ENCODE measurements at places on chromosomes 2 and 18. TPM values are rescaled to one million over a fixed set of nuclear protein-coding genes. Genes with fewer than 3 reads are reported as not detected.

ZNF804A gene
- total RNA-seq: 0.61 TPM

GKN2 gene
- not detected for total RNA-seq

LCT gene
- 0.12 TPM for total RNA-seq

TEKT4 gene
- total RNA-seq: not detected

ANKRD30B gene
- total RNA-seq: not detected

AMER3 gene
- not detected for total RNA-seq

GCG gene
- total RNA-seq: not detected

SERPINB13 gene
- 0.07 TPM for total RNA-seq

ARHGAP25 gene
- total RNA-seq: 0.27 TPM

FARSB gene
- 50.7 TPM for total RNA-seq

SEPTIN10 gene
- 113 TPM for total RNA-seq

SERPINB7 gene
- not detected for total RNA-seq

SULT1C4 gene
- not detected for total RNA-seq

NAT8 gene
- total RNA-seq: not detected

PCARE gene
- not detected for total RNA-seq

IRS1 gene
- 88.8 TPM for total RNA-seq

CNGA3 gene
- not detected for total RNA-seq

PSTPIP2 gene
- 20.0 TPM for total RNA-seq

AGXT gene
- total RNA-seq: 0.34 TPM

MARCO gene
- 0.54 TPM for total RNA-seq

CPO gene
- total RNA-seq: 0.32 TPM

GATA6 gene
- total RNA-seq: 3.3 TPM

LRRTM4 gene
- total RNA-seq: 0.25 TPM

DNA sequence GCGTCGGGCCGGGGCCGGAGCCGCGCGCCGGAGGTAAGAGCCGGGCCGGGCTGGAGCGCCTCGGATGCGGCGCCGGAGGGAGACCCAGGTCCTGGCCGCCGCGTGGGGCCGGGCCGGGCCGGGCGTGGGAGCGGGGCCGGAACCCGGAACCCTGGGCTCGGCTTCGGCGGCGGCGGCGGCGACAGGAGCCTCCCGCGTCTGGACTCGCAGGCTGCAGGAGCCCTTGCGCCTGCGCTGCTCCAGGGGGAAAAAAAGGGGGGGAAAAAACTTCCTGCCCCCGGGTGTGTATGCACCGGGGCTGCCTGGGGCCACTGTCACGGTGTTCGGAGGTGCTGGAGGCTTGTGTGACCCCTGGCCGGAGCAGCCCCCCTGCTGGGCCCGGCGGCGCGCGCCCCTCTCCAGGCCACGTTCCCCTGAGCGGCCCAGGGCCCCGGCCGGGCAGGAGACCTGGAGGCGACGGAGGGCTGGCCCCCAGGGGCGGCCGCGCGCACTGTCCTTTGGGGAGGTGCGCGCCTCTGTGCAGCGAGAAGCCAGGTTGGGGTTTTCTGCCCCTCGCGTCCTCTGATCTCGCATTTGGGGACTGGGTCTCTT lies 864 bp downstream of the KLHL29 start:
- no peak for DNase-seq

- DNase-seq: no peak
Measured at GRCh38 chr2:204272089-204272488, 273.2 kb upstream of the PARD3B start.

DNA sequence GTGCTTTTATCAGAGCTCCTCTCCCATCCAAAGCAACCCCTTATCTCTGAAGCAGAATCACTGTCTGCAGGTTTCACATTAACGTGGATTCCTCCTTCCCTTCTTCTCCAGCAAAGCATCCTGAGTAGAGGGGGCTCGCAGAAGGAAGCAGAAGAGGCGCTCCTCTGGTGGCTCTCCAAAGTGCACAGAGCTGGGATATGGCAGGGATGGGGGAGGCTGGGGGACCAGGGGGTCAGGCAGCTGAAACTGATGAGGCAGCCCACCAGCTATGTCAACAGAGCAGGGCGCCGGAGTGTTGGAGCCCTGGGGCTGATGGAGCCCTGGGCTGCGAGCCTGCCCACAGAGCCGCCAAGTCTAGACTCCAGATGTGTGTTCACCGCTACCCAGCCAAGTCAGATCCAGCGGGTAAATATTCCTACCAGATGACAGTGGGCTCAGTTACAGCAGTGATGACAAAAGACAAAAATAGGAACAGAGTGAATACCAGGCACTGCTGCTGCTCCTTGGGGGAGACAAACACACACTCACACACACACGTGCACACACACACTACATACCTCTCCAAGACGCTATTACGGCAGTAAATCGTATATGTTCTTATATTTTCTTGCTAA lies 678.3 kb upstream of the ID2 start:
- DNase-seq: no peak

DNA sequence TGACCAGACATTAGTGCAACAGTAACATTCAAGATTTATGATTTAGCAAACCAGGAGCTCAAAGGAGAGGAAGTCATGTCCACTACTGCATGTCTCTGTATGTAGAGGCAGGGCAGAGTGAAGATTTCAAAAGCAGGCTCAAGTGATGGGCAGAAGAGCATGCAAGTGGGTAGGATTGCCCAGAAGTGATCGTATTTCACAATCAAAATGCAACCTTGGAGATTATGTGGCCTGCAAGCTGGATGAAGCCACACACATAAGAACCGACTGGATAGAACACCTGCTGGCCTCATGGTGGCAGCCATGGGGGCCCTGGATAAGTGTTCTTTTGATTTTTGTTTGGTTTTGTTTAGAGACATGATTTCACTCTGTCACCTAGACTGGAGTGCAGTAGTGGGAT lies 286.8 kb upstream of the RAB12 start:
- no peak for DNase-seq

DNA sequence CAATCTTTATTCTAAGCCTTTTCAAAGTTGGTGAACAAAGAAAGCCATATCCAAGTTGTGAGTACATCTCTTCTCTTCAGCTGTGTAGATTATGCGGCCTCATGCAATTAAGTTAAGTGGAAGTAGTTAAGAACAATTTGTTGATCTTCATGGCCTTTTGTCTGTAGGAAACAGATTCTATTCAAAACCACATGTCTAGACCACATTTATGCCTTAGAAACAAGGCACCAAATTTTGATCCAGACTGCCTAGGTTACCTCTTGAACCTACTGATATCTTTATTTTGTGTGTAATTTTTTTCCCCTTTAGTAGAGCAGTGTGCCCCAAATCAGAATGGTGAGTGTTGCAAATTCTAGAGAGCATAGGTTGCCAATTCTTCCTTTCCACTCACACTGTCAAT lies 101.6 kb upstream of the CERS6 start:
- no peak for DNase-seq

- DNase-seq: no peak
Measured at GRCh38 chr2:121390082-121390692, 105.2 kb upstream of the TFCP2L1 start.

DNA sequence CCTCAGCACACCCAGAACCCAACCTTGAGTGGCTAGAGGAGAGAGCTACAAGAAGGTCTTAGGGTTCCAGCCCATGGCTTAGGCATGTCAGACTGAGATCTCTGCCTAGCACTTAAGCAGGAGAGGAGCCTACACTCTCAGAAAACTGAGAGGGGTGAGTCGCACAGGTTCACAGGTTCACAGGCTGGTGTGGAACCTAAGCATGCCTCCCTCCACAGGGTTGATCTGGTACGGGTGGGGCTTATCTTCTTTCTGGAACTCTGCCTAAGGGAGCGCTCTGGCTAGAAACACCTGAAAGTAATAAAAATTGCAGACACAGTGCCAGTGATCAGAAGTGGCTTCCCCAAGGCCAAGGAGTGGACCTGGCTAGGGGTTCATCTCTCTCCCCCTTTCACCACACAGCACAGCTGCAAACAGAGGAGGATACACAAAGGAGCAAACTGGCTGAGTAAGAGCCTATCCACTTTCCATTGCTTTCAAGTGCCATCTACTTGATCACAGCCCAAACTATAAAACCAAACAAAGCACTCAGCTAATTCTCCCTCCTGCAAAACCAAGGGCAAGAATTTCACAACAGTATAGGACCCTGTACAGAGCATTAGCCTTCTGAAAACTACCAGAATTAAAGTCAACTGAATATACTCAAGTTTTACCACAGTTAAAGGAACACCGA lies 481.9 kb upstream of the SETBP1 start:
- DNase-seq: no peak

- DNase-seq: no peak
Measured at GRCh38 chr18:36127836-36128529, 1.2 kb downstream of the SLC39A6 start.

- no peak for DNase-seq
Measured at GRCh38 chr2:78978340-78978739, 47.2 kb upstream of the REG3G start.

DNA sequence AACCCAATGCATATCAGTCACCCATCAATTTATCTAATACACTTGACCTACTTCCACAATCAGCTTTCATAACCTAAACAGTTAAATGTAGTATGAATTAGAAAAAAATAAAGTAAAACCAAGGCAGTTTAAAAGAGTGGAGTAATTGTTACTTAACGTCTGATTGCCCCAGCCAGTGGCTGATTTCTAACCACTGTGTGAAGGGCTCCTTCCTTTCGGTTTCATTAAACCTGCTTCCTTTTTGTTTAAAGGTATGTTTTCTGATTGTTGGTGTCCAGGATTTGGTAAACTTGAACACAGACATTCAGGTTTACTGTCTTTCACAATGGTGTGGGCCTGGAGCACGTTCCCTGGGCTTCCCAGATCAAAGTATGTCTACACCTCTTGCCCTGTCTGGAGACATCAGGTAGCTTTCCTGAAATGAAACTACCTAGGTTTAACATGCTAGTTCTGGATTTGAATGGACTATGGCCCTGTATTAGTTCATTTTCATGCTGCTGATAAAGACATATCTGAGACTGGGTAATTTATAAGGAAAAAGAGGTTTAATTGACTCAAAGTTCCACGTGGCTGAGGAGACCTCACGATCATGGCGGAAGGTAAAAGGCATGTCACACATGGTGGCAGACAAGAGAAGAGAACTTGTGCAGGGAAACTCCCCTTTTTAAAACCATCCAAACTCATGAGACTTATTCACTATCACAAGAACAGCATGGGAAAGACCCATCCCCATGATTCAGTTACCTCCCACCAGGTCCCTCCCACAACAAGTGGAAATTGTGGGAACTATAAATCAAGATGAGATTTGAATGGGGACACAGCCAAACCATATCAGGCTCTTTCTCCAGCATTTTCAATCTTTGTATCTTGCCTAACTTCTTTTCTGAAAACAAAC lies 605.2 kb upstream of the ID2 start:
- DNase-seq: no peak

DNA sequence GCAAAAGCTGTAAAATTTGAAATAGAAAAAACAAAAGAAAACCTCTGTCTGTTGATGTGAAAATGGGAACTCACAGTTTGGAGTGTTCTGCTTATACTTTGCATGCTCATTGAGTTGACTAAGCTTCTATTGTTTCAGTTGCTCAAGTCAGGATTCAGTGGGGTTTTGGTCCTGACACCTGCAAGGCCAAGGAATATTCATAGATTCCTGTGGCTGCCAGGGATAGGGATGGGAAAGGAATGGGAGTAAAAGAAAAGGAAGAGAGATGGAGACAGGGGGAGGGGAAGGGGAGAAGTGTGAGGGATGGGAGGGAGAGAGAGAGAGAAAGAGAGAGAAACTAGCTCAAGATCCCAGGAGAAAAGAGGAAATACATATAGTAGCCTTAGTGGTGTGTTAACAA lies 1.3 kb downstream of the CPS1 start:
- DNase-seq: no peak

GRCh38 chr2:61356261-61356957 lies 114.5 kb downstream of the USP34 start:
- no peak for DNase-seq

DNA sequence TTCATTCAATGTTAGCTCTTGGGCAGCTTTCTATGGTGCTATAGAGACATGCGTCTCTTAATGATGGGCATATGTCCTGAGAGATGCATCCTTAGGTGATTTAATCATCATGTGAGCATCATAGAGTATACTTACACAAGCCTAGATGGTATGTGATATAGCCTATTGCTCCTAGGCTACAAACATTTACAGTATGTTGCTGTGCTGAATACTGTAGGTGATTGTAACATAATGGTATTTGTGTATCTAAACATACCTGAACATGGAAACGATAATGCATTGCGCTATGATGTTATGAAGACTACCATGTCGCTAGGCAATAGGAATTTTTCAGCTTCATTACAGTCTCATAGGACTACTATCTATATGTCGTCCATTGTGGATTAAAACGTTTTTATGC lies 89.4 kb downstream of the ARHGAP15 start:
- no peak for DNase-seq

GRCh38 chr2:189681203-189681602 lies 6.7 kb downstream of the ANKAR start:
- DNase-seq: no peak

- DNase-seq: no peak
Measured at GRCh38 chr2:174485788-174486562, 854 bp downstream of the GPR155 start.

DNA sequence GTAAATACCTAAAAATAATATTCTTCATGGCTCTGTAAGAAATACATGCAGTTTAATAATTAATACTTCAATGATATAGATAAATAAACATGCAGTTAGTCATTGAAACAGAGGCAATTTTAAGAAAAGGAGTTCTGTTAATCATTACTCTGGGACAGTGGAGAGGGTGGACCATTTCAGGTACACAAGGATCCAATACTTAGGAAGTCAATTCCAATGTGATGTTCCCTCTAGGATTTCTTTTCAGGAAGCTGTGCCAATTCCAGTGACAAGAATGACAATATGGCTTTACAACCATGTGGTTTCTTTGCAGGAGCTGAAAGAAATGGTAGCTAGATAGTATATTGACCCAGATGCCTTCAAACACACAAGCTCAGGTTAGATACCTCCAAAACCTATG lies 175.8 kb upstream of the NETO1 start:
- DNase-seq: no peak

DNA sequence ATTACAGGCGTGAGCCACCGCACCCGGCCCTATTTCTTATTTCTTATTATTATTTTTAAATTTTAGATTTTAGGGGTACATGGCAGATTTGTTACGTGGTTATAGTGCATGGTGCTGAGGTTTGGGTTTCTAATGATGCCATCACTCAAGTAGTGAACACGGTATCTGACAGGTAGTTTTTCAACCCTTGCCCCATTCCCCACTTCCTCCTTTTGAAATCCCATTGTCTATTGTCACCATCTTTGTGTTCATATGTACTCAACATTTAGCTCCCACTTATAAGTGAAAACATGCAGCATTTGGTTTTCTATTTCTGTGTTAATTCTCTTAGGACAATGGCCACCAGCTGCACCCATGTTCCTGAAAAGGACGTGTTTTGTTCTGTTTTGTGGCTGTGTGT lies 39.5 kb downstream of the TGIF1 start:
- DNase-seq: no peak

- no peak for DNase-seq
Measured at GRCh38 chr2:24176326-24176725, 1.5 kb downstream of the FAM228A start.

DNA sequence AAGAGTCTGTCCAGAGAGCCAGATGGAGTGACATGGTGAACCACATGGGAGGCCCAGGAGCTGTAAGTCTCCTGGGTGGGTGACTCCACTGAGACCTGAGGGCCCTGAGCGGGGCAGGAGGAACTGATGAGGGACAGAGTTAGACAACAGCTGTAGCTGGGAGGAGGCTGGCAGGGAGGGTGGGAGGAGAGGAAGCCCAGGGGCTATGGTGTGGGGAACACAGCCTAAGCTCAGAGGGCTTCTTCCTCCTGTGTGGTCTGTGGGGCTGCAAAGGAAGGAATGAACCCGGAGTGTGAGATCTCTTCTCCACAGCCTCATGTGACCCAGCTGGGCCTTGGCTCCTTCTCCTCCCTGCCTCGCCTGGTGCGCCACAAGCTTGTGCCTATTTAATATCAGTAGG lies 395.6 kb upstream of the HS6ST1 start:
- no peak for DNase-seq

Measured in HCT116 (cell line).